ENCODE measurements at places on chromosomes 3 and 15. TPM values are rescaled to one million over a fixed set of nuclear protein-coding genes. Genes with fewer than 3 reads are reported as not detected.

The SERINC4 gene
- total RNA-seq: not detected

- peak; percentile 26 for DNase-seq
Measured at GRCh38 chr3:72818092-72818773, 30.0 kb downstream of the SHQ1 start.

DNA sequence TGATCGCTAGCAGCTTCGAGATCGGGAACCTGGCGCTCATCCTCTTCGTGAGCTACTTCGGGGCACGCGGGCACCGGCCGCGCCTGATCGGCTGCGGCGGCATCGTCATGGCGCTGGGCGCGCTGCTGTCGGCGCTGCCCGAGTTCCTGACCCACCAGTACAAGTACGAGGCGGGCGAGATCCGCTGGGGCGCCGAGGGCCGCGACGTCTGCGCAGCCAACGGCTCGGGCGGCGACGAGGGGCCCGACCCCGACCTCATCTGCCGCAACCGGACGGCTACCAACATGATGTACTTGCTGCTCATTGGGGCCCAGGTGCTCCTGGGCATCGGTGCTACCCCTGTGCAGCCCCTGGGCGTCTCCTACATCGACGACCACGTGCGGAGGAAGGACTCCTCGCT, 62.5 kb downstream of the SLCO3A1 start:
- no peak for DNase-seq

The KCNMB2 gene
- total RNA-seq: not detected

The PLCB2 gene
- not detected for total RNA-seq

GRCh38 chr15:98981851-98982722, 25.5 kb downstream of the PGPEP1L start:
- peak; percentile 10 for DNase-seq
